ENCODE measurements at places on chromosomes 4 and X.

DNA sequence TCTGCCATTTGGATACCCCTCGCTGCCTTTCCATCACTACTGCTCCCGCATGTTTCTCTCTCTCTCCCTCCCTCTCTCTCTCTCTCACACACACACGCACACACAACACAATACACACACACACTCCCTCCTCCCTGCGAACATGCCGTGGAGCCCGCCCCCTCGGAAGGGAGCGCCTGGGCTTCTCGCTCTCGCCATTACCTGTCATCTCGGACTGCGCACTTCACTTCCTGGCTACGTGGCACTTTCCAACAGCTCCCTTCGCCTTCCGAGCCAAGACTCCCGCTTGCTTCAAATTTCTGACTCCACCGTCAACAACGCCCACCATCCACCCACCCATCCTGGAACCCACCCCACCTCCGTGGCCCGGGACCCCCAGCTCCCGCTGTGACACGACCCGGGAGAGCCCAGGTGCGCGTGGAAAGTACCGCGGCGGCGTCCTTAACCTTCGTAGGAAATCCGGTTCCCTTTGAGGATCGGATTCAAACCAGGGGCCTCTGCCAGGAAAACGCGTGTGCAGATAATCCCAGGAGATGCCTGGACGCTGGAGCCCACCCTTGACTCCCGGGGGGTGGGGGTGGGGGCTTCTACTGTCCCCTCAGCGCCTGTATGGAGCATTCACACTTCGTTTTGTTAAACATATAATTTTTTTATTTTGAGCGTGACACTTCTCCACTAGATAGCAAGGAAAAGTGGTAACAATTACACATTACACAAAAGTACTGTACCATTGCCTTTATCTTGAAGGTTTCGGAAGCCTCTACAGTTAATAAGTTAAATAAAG is 12.5 kb downstream of the ARX start:
- DNase-seq: no peak

DNA sequence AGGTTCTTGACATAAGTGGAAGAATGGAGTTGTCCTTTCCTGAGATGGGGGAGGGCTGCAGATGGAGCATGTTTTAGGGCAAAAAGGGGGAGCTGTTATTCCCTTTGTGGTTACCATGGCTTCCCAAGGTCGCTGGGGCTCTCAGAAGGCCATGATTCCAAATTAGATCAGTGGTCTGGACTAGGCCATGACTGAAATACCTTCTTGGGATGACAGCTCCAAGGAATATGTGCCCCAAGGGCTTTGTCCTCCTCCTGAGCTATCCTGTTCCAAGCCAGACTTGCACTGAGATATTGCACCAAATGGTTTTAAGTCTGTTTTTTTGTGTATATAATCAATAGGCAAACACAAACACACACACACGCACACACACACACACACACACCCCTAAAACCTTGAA is 3.0 kb upstream of the RBPJ start:
- DNase-seq: no peak

DNA sequence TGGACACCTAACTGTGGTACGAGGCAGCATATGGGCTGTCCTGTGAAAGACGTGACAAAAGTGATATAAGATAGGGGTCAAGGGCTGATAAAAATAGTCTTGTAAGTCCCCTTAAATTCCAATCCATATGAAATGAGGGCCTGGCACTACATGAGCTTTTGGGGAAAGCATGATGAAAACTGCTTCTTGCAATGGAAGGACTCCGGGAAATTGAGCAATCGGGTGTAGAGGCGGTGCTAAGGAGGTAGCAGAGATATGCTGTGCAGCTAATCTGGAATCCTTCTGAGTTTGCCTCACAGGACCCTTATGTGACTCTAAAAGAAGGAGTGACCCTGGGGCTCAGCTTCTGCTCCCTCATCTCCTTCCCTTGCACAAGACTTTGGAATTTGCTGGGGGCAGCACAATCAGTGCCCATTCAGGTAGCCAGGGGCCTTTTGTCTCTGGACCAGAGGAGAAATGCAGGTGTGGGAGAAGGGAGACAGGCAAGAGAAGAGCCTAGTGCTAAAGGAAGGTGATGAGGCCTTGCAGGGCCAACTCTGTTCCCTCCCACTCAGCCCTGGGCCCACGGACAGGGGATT is 12.8 kb downstream of the CLDN2 start:
- DNase-seq: no peak

DNA sequence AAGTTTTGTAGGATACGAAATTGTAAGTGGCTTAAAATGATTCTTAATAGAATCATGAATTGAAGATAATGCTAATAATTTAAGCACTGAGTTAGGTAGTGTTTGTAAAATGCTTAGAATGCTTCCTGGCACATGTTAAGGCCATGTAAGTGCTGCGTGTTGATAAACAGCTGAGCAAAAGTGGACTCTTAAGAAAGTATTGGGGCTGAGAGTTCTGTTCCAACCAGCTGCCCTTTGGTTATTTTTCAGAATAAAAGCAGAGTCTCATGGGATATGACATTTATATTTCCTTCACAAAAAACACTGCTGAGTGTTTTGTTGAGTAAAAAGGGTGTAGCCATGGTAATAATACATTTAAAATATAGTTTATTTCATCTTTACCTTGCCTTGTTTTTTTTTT is 42.5 kb downstream of the HTT start:
- DNase-seq: no peak

- no peak for DNase-seq
Observed at GRCh38 chr4:165922747-165923146, 49.7 kb downstream of the TLL1 start.

GRCh38 chrX:152901816-152902501 is 4.1 kb downstream of the ZNF185 start:
- DNase-seq: no peak

DNA sequence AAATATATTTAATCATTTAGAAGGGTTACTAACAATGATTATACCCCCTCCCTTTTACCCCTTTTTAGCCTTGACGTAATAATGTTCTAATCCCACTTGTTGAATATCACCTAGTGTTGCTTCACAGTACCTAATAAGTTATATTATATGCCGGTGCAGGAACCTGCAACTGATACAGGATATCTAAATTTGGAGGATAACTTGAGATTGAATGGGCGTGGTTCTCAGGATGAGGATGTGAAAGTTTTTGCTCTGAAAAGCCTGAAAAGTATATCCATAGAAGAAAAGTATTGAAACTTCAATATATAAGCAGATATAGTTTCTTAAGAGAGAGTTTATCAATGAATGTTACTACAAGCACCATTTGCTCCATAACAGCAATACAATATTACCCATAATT is 59.8 kb downstream of the ZNF711 start:
- DNase-seq: no peak

GRCh38 chr4:159163521-159163920 is 60.6 kb downstream of the RAPGEF2 start:
- no peak for DNase-seq
